ENCODE measurements at places on chromosomes 16 and 17. TPM values are rescaled to one million over a fixed set of nuclear protein-coding genes. Genes with fewer than 3 reads are reported as not detected.

DNA sequence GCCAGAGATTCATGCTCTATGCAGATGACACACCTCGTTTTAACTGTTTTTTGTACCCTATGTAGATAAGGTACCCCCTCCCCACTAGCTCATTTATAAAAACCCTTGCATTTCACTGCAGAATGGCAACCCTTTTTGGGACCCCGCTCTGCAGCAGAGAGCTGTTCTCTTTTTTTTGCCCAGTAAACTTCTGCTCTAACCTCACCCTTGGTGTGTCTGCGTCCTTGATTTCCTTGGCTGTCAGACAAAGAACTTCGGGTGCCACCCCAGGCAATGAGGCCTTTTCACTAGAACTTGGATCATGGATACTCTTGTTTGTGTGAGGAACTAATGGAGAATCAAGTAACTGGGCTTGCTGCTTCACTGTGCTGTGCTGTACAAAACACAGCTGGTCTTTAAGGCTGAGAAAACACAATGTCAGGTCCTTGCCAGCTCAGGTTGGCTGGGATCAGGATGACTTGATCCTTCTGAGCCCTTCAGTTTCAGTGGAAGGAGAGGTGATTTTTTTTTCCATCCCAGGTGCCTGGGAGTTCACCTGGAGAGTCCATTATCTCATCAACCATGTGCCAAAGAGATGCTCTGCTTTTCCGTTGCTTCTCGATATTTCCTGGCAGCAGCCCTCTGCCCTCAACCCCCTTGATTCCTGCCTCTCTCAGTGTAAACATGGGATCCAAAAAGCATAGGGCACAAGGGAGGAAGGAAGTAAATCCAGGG is 133.2 kb upstream of the FAM20A start:
- no peak for DNase-seq

GRCh38 chr17:63498626-63499195 is 21.9 kb downstream of the ACE start:
- no peak for DNase-seq

DNA sequence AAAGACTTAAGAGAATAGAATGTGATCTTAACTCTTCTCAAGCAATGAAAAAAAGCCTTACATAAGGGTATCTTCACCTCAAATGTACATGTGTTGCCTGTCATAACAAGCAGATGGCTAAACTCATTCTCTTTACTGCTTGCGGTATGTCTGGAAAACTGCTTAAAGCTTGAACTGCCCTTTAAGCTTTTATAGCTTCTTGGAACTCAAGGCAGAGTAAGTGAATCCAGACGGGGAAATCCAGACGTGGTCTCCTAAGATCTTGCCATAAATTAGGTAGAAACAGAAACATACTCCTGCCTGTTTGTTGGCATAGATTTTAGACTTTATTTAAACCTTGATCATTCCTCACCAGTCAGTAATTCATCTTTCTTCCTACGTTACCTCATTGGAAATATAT is 19.6 kb downstream of the CLUAP1 start:
- DNase-seq: no peak

Gene CD300E
- total RNA-seq: not detected

DNA sequence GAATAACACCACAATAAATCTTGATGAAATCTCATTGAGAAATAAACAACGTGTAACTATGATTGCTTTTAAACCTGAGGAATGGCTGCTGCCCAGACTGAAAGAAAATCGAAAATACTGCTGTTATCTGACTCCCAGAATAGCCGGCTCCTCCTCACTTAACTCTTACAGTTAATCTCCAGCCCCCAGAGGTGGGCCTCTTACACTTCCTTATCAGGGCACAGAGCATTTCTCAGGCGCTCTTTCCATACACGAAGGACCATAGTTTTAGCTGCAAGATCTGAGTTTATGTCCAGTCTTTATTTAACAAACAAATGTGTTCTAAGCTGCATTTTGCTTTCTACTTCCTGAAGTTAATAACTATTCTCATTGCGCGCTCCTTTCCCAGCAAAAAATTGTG is 206.9 kb downstream of the MAP2K4 start:
- no peak for DNase-seq

Measured in G401 (cell line).